Activated CD4-positive, alpha-beta memory T cell treated with anti-CD3 and anti-CD28 coated beads, Interleukin-2, amount 10 ng/mL, durations not matched to agents 7 days and 5 days (primary cell): ENCODE measurements at places on chromosomes 12 and 14. TPM values are rescaled to one million over a fixed set of nuclear protein-coding genes. Genes with fewer than 3 reads are reported as not detected.

LARP4 gene
- 45.8 TPM for total RNA-seq

ISM2 gene
- not detected for total RNA-seq

EIF2S3B gene
- total RNA-seq: 1.6 TPM

GRIN2B gene
- not detected for total RNA-seq

DLGAP5 gene
- total RNA-seq: 89.7 TPM

TEX22 gene
- 2.6 TPM for total RNA-seq

RDH12 gene
- total RNA-seq: not detected

PLD4 gene
- not detected for total RNA-seq

GPX2 gene
- not detected for total RNA-seq

GRCh38 chr14:91351512-91351862 lies 66.1 kb downstream of the CCDC88C start:
- DNase-seq: no peak
- peak overlapping the region; percentile 71 for H3K4me3 ChIP-seq
- H3K36me3 ChIP-seq: peaks cover 49% of the 10 kb centered on the region
- H3K27me3 ChIP-seq: no peaks in the 10 kb centered on the region
- H3K4me1 ChIP-seq: peaks cover 92% of the 10 kb centered on the region
- peak overlapping the region; percentile 96 for H3K27ac ChIP-seq

DNA sequence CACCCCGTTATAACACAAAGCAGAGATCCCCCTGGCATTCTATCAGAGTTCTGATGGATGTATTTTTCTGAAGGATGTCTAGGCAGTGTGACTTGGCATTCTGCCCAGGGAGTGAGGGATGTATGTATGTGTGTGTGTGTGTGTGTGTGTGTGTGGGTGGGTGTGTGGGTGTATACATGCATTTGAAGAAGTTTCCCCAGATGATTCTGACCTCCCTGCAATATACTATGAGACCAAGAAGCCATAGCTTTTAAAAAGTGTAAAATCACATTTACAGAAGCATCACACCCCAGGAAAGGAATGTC lies 59.7 kb upstream of the NAP1L1 start:
- no peaks in the 10 kb centered on the region for H3K27me3 ChIP-seq
- no peak overlapping the region for H3K27ac ChIP-seq
- H3K4me1 ChIP-seq: peaks cover 22% of the 10 kb centered on the region
- no peak for DNase-seq
- H3K4me3 ChIP-seq: no peak overlapping the region
- H3K36me3 ChIP-seq: no peaks in the 10 kb centered on the region

GRCh38 chr14:100416921-100417860 lies 94.1 kb downstream of the SLC25A47 start:
- H3K4me3 ChIP-seq: no peak overlapping the region
- H3K27me3 ChIP-seq: no peaks in the 10 kb centered on the region
- no peak overlapping the region for H3K27ac ChIP-seq
- no peak for DNase-seq
- H3K36me3 ChIP-seq: no peaks in the 10 kb centered on the region
- no peaks in the 10 kb centered on the region for H3K4me1 ChIP-seq

GRCh38 chr14:62453226-62453625 lies 592.0 kb downstream of the KCNH5 start:
- no peaks in the 10 kb centered on the region for H3K4me1 ChIP-seq
- H3K27ac ChIP-seq: no peak overlapping the region
- DNase-seq: no peak

DNA sequence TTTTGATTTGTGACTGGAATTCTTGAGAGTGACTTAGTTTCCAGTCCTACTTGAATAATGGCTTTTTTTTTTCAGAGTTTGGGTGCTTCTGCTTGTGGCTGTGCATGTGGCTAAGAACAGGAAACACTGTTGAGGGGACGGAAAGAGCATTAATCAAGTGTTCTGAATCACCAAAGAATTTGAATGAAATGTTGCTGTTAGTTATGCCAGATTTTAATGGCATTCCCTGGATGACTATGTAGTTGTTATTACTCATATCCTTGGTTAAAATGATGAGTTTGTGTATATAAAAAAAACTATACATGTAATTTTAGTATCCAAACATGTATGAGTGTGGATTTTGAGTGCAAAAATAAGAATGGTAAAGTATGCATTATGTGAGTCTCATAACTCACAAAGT lies 347.9 kb downstream of the BCAT1 start:
- H3K27ac ChIP-seq: no peak overlapping the region
- H3K4me1 ChIP-seq: peaks cover 7% of the 10 kb centered on the region
- no peak overlapping the region for H3K4me3 ChIP-seq
- DNase-seq: no peak
- no peaks in the 10 kb centered on the region for H3K36me3 ChIP-seq

GRCh38 chr14:44657696-44658388 lies 150.8 kb upstream of the FSCB start:
- DNase-seq: no peak
- no peak overlapping the region for H3K4me3 ChIP-seq
- H3K27me3 ChIP-seq: no peaks in the 10 kb centered on the region
- H3K27ac ChIP-seq: no peak overlapping the region
- H3K4me1 ChIP-seq: peaks cover 8% of the 10 kb centered on the region
- no peaks in the 10 kb centered on the region for H3K36me3 ChIP-seq

GRCh38 chr12:60014436-60014835 lies 418.6 kb downstream of the SLC16A7 start:
- no peak overlapping the region for H3K4me3 ChIP-seq
- H3K27me3 ChIP-seq: no peaks in the 10 kb centered on the region
- DNase-seq: no peak

- peaks cover 11% of the 10 kb centered on the region for H3K36me3 ChIP-seq
- H3K27me3 ChIP-seq: peaks cover 3% of the 10 kb centered on the region
- DNase-seq: no peak
These were observed 95.9 kb downstream of the PHLDA1 start for GRCh38 chr12:75935539-75936242.

DNA sequence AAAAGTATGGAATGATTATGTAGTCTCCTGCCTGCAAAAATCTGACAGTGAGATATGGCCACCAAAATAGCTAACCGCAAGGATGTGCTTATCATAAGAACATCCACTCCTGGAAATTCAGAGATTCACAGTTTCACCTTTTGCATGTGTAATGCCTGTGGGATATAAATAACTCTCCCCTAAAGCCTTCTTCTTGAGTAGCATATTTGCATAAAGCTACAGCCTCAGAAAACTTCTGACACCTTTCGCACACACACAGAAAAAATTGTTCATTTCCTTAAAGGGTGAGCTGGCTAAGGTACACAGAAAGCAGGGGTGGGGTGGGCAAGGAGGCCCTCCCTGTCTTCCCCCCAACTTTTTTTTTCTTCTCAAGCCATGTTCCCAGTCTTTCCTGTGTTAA lies 3.1 kb upstream of the IGF1 start:
- DNase-seq: no peak
- no peaks in the 10 kb centered on the region for H3K36me3 ChIP-seq
- no peak overlapping the region for H3K27ac ChIP-seq
- no peak overlapping the region for H3K4me3 ChIP-seq
- H3K27me3 ChIP-seq: no peaks in the 10 kb centered on the region

DNA sequence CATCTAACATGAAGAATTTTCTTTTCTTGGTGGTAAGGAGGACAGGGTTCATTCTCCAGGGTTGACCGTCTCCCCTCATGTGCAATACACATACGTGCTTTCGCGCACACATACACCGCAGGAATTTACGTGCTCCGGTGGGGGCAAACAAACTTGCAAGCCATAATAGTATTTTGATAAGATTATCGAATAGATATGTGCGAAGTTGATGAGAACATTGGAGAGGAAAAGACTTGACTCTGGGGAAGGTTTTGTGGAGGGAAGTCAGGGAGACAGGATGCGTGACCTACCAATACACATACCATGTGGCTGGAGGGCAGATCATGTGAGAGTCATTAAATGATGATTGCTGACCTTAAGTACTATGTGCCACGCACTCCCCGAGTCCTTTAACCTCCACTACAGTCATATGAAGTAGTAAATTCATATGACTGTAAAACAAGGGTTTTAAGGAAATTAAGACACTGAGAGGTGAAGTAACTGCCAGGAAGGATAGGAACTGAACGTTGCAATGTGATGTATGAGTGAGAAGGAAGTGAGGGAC lies 921 bp downstream of the RAD51B start:
- peaks cover 34% of the 10 kb centered on the region for H3K4me1 ChIP-seq
- no peak for DNase-seq
- peak overlapping the region; percentile 99 for H3K4me3 ChIP-seq
- H3K36me3 ChIP-seq: peaks cover 2% of the 10 kb centered on the region
- H3K27me3 ChIP-seq: no peaks in the 10 kb centered on the region

DNA sequence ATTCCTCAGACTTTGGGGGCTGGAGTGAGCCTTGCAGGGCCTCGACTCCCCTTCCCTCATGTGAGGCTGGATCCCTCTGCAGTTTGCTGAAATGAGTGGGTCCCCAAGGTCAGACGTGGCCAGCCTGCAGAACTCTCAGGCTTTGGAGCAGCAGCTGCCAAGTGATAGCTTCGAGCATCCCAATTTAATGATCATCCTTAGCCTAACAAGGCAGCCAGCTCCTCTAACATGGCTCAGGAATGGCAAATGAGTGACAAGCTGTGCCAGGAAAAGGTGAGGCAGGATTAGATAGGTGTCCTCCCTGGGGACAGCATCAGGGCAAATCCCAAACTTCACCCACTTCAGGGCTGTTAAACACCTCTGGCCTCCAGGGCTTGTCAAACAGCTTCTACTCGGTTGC lies 130.7 kb upstream of the PWP1 start:
- no peak overlapping the region for H3K4me3 ChIP-seq
- no peaks in the 10 kb centered on the region for H3K36me3 ChIP-seq
- H3K4me1 ChIP-seq: no peaks in the 10 kb centered on the region
- H3K27ac ChIP-seq: no peak overlapping the region
- H3K27me3 ChIP-seq: no peaks in the 10 kb centered on the region
- DNase-seq: no peak

DNA sequence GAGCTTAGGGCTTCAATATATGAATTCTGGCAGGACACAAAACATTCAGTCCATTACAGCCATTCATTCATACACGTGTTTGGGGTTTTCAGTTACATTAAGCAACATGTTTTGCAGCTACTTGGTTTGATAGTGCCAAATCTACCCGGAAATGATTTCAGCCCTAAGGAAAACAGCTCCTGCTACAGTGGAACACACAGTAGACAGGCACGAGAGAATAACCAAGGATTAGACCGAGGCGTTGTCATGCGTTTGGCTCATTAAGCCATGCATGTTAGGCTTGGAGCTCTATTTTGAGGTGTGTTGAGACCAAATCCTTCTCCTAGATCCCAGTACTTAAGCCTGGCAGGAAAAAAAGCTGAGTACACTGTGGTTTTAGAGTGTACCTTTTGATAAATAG lies 177.4 kb downstream of the PRKCH start:
- no peaks in the 10 kb centered on the region for H3K27me3 ChIP-seq
- no peak overlapping the region for H3K4me3 ChIP-seq
- H3K4me1 ChIP-seq: peaks cover 48% of the 10 kb centered on the region
- H3K36me3 ChIP-seq: peaks cover 70% of the 10 kb centered on the region

DNA sequence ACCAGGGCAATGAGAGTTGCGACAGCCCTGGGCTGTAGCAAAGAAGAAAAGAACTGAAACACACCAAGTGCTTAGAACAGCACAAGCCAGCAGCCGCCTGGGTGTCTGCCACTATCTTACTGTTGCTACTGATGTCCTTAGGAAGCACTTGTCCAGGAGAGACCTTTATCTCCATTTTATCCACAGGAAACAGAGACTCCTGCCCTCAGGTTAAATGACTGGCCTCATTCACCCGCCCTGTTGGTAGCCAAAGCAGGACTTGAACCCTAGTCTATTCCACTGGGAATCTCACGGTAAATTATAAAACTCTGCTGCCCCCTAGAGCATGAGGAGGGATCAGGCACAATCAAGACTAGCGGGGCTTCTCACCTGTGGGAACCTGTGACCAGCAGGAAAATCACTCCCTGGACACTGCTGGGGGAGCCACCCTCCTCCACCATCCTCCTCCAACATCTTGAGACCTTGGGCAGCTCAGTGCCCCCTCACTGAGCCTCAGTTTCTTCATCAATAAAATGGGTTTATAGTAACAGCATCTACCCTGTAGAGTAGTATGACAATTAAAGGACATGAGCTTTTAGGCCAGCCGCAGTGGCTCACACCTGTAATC lies 20.5 kb upstream of the TESC start:
- H3K27me3 ChIP-seq: no peaks in the 10 kb centered on the region
- H3K4me1 ChIP-seq: no peaks in the 10 kb centered on the region
- no peaks in the 10 kb centered on the region for H3K36me3 ChIP-seq
- no peak overlapping the region for H3K27ac ChIP-seq
- no peak overlapping the region for H3K4me3 ChIP-seq

- H3K4me1 ChIP-seq: peaks cover 28% of the 10 kb centered on the region
- no peak overlapping the region for H3K27ac ChIP-seq
- H3K4me3 ChIP-seq: no peak overlapping the region
These were observed 5.1 kb downstream of the LMBR1L start for GRCh38 chr12:49105504-49106084.

GRCh38 chr12:10293570-10294227 lies 14.0 kb upstream of the KLRD1 start:
- H3K4me3 ChIP-seq: no peak overlapping the region
- peaks cover 11% of the 10 kb centered on the region for H3K4me1 ChIP-seq
- peaks cover 20% of the 10 kb centered on the region for H3K27me3 ChIP-seq
- no peaks in the 10 kb centered on the region for H3K36me3 ChIP-seq

- no peak overlapping the region for H3K27ac ChIP-seq
- DNase-seq: no peak
- no peaks in the 10 kb centered on the region for H3K36me3 ChIP-seq
These were observed 10.7 kb downstream of the TEDC1 start for GRCh38 chr14:105501504-105502291.

GRCh38 chr12:116996621-116997020 lies 85.9 kb downstream of the FBXW8 start:
- no peak for DNase-seq
- no peak overlapping the region for H3K4me3 ChIP-seq
- H3K36me3 ChIP-seq: peaks cover 3% of the 10 kb centered on the region
- no peaks in the 10 kb centered on the region for H3K4me1 ChIP-seq
- H3K27me3 ChIP-seq: no peaks in the 10 kb centered on the region

GRCh38 chr12:99035803-99036202 lies 390.7 kb downstream of the APAF1 start:
- H3K27ac ChIP-seq: no peak overlapping the region
- H3K27me3 ChIP-seq: no peaks in the 10 kb centered on the region
- no peak overlapping the region for H3K4me3 ChIP-seq
- no peak for DNase-seq

DNA sequence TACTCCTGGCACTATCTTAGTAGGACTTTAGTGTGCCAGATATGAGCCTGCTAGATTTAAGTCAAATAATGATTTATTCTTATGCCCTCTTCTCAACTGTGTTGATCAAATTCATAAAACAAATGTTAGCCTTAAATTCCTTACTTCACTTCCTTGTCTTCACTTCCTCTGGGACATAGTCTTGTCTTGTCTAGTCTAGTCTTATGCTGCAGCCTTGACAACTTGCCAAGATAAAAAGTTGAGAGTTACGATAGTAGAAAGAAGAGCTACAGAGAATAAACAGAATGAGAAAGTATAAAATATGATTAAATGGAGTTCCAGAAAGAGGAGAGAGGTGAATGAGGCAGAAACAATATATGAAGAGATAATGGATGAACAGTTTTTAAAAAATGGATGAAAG lies 378.1 kb downstream of the DAD1 start:
- no peak overlapping the region for H3K4me3 ChIP-seq
- DNase-seq: no peak
- no peaks in the 10 kb centered on the region for H3K27me3 ChIP-seq
- H3K27ac ChIP-seq: no peak overlapping the region
- H3K4me1 ChIP-seq: no peaks in the 10 kb centered on the region
